ENCODE measurements at places on chromosomes 3 and 15. TPM values are rescaled to one million over a fixed set of nuclear protein-coding genes. Genes with fewer than 3 reads are reported as not detected.

DNA sequence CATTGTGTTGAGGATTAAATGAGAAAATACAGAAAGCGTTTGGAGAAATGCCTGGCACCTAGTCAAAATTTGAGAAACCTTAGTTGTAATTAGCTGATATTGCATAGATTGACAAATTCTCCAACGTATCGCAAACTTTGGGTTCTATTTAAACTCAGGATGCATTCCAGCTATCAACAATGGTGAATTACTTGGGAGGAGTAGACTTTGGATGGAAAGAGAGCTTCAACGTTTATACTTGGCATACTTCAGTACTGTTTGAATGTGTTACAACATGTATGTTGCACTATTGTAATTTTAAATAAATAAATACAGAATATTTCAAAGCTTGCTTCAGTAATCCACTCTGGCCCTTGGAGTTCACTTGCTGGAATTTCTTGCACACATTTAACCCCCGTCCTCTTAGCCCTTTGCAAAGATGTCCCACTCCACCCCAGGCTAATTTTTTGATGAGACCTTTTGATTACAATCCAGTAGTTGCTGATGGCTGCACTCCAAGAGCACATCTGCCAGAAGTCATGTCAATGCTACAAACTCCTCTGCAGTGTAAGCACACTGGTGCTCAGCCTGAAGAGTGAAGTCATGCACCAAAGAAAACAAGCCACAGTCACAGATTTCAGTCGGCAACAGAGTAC lies 4.7 kb upstream of the DIS3L start:
- DNase-seq, result no peak

Gene FSIP1
- total RNA-seq, result 2.0 TPM

DNA sequence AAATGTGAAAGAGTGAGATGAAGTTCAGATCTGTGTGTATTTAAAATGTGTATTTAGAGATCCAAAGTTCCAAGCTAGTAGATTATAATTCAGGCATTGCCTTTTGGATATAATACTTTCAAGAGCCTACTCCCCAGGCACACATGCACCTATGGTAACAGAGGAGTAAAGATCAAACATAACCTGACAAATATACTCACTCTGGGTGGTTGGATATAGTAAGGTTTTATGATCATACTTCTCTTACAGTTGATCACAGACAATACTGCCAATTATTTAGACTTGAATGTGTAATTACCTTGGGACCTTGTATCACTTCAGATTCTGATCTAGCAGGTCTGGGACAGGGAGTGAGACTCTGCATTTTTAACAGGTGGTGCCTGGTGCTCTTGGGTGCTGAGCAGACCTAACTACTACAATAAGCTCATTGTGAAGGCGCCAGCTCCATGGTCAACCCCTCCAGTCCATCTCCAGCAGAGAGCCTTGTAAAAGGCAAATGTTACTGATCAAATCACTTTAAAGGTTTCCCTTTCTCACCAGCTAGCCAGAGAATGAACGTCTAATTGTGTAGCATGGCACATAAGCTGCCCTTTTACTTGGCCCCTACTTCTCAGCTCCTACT lies 55.5 kb downstream of the NBEAL2 start:
- DNase-seq, result no peak

DNA sequence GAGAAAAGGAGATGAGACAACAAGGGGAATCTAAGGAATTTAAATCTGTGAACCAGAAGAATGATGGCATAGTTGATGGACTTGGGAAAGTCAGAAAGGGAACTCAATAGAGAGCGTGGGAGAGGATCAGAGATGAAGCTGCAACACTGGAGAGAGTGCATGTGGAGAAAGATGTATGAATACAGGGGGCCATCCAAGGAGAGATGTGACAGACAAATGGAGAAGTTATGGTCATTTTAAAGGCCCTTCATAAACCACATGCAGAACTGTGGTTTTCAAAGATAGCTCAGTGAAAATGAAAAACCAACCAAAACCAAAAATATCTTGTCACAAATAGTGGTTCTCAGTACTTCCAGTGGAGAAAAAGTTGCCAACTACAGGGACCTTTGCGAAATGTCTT lies 265.2 kb downstream of the SUCLG2 start:
- DNase-seq, result no peak

DNA sequence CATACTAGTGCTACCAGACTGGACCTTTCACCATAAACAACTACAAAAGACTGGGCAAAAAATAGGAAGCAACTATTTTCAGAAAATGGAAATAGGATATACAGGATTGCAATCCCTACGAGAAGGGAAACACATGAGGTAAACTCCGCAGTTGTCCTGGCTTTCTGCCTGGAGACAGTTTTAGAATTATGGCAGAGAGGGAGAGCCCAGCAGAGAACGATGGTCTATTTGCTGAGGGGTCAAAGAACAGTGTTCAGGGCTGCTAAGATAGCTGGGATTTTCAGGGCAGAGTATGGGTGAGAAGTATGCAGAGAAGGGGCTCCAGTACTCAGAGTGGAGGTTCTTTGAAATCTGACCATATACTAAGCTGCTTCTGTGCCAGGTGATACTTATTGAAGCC lies 163.4 kb downstream of the CHDH start:
- DNase-seq, result no peak

DNA sequence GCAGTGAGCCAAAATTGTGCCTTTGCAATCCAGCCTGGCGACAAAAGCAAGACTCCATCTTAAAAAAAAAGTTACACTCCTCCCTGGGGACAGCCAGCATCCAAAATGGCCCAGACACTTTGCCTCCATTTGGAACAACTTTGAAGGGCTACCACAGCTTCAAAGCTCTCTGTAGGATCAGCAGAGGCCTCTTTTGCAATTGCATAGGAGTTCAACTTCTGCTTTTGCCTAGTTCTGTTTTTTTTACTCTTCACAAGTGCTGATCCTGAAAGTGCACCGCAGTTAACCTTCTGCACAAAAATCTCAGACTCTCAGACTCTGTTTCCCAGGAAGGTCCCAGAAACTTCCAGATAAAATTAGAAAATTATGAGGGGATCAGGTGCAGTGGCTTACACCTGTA lies 25.2 kb upstream of the SLC4A7 start:
- no peak for DNase-seq

Gene GPR176
- total RNA-seq, result 2.4 TPM

GRCh38 chr3:4950351-4950784 lies 28.9 kb upstream of the BHLHE40 start:
- peak; percentile 59 for DNase-seq

Gene AHSG
- total RNA-seq, result not detected

Gene IQCH
- 2.3 TPM for total RNA-seq

DNA sequence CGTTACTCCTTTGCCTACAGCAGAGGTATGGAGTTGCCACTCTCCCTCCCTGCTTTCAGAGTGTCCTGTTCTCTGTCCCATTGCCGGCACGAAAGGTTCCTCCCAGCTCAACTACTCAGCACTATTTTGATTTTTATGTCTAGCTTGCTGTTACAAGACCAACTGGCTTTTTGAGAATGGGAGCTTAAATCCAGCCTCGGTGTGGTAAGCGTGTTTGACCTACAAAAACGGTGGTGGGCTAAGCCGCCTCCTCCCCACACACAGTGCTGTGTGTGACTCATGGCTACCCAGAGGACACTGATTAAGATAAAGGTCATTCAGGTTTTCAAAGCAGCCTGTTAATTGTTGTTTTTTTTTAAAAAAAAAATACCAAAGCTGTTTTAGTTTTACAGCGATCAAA lies 64.5 kb downstream of the LRTM1 start:
- no peak for DNase-seq

- no peak for DNase-seq
Measured at GRCh38 chr3:150172356-150172755, 201.7 kb upstream of the PFN2 start.

- DNase-seq, result no peak
Measured at GRCh38 chr3:23590424-23591273, 215.1 kb upstream of the UBE2E1 start.

DNA sequence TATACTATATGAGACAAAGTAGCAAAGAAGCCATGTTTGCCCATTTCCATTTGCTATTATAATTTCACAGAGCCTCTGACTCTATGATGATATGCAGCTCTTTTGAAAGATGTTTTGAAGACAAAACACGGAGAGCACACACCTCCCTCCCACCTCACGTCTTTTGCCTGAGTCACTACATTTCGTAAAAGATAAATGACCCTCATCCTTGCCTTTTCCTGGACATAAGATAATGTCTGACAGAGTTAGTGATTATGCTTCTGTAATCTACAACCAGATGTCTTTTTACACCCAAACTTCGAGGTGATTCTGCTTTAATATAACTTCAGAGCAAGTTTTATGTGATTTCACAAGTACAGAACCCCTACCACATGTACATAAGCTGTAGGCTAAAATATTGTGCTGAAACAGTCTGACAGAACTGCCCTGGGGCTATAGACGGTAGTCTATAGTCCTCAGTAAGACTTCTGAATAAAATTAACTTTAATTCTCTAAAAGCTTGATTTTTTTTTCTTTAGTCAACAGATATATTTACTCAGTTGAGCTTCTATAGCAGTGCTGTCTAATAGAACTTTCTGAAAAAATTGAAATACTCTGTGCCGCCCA lies 99.9 kb downstream of the CD200R1L start:
- no peak for DNase-seq

Gene PXK
- total RNA-seq, result 23.7 TPM

- no peak for DNase-seq
Measured at GRCh38 chr3:18559331-18559842, 134.2 kb upstream of the SATB1 start.

DNA sequence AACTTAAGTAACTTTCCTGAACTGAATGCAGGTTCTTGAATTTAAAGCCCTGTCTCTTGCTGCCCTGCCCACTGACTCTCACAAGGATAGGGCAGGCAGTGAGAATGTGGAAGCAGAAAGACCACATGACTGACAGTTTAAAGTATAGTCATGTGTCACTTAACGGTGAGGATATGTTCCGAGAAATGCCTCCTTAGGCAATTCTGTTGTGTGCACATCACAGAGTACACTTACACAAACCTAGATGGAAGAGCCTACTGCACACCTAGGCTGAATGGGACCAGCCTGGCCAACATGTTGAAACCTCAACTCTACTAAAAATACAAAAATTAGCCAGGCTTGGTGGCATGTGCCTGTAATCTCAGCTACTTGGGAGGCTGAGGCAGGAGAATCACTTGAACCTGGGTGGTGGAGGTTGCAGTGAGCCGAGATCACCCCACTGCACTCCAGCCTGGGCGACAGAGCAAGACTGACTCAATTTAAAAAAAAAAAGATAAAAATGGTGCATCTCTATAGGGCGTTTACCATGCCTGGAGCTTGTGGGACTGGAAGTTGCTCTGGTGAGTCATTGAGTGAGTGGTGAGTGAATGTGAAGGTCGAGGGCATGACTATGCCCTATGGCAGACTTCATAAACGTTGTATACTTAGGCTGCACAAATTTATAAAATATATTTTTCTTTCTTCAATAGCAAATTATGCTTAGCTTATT lies 18.9 kb upstream of the COPG1 start:
- DNase-seq, result peak; percentile 53

Gene IGF2BP2
- total RNA-seq, result 19.4 TPM

DNA sequence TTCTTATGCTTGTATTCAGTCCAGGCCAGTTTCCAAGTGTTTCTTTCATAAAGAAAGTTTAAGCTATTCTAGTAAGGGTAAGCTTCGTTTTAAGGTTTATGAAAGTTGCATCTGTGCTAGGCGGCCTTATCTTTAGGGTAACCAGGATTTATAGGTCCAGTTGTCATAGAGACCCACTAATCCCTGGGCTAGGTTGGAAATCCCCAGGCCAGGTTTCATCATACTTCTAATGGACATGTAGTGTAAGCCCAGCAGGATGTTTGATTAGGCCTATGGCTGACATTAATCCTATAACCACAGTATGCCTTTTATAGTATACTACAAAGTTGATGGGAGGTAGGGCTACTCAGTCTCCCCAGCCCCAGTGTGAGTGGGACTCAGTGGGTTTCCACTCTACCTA lies 312.4 kb downstream of the CACNA2D3 start:
- DNase-seq, result no peak

Gene RETNLB
- total RNA-seq, result not detected

DNA sequence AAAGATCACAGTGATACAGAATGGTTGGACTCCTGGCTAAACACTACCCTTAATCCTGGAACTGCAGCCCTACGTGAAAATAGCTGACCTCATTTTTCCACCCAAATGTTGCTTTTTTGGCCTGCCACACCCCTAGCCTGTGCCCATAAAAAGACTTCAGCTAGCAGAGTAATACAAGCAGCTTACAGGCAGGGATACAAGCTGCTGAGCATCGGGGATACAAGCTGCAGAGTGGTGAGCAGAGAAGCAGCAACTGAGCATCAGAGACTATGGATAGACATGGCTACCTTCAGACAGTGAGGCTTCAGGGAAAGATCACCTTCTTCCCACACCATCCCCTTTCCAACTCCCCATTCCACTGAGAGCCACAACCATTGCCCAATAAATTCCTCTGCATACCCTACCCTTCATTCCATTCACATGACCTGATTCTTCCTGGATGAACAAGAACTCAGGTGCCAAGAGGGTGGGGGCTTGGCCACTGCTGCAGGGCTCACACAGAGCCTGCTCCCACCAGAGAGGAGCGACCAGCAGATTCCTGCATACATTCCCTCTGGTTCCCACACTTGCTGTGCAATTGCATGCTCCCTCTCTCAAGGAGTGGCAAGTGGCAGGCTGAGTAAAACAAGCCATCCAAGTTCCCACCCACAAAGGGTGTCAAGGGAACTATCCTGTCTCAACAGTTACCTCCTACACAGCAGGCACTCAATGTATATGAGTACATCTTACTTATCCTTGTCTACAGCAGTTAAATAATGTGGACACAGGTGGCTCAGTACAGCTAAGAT lies 217.5 kb downstream of the ALCAM start:
- no peak for DNase-seq

GRCh38 chr3:133574260-133574881 lies 885 bp downstream of the CDV3 start:
- DNase-seq, result peak; percentile 86

GRCh38 chr3:195175076-195175475 lies 95.9 kb downstream of the XXYLT1 start:
- DNase-seq, result no peak

Gene CCRL2
- total RNA-seq, result 23.5 TPM

DNA sequence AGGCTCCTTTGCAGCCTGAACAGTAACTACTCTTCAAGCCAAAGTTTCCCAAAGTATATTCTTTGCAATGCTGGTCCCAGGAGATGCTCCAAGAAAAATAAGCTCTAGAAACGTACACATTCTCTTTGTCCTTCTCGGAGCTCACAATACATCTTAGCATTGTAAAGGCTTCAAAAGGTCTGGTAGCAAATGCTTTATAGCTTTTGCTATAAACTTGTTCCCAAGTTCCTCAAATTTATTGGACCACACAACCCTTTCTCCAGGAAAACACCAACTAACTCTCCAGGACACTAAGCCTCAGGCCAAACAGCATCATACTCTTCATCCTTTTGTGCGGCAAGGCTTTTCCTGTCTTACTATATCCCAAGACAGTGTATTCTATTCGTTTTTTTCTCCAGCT lies 455.6 kb upstream of the PROK2 start:
- DNase-seq, result no peak

Measured in lower lobe of right lung (tissue), 2 donors.